ENCODE measurements at places on chromosomes 16 and 17.
A peak's percentile ranks its signal among the peaks of the same experiment; 100 is the strongest.

DNA sequence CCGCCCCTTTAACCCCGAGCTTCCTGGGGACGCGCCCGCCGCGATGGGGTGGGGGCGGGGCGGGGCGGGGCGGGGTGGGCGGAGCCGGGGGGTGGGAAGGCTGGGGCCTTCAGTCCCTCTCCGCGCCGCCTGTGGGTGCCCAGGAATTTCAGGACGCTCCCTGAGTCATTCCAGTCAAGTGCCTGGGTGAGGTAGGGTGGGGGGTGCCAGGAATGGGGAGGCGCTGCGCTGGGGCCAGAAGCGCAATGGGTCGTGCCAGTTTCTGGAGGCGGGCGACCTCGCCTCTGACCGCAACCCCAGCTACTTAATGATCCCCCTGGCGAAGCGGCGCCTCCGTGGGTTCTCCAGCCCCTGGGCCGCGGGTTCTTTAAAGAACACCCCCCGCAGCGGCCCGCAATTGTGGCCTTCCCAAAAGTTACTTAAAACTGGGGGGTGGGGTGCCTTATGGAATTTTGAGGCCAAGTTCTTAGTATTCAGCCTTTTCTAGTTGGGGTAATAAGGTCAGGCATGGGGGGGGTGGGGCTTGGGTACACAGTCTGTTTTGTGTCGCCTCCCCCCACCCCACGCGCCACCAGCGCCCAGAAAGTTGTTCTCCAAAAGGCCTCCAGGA, 826 bp upstream of the GSE1 start:
- DNase-seq, result peak; percentile 65

GRCh38 chr16:24957887-24958286, 57.3 kb downstream of the ARHGAP17 start:
- no peak for DNase-seq

GRCh38 chr17:63991611-63992010, 6.5 kb upstream of the PRR29 start:
- no peak for DNase-seq

- DNase-seq, result no peak
These were observed 76.4 kb upstream of the SMIM36 start for GRCh38 chr17:55587608-55588139.

- no peak for DNase-seq
These were observed 37.2 kb downstream of the LYRM1 start for GRCh38 chr16:20937736-20938135.

GRCh38 chr17:72092710-72093322, 28.0 kb upstream of the SOX9 start:
- no peak for DNase-seq

DNA sequence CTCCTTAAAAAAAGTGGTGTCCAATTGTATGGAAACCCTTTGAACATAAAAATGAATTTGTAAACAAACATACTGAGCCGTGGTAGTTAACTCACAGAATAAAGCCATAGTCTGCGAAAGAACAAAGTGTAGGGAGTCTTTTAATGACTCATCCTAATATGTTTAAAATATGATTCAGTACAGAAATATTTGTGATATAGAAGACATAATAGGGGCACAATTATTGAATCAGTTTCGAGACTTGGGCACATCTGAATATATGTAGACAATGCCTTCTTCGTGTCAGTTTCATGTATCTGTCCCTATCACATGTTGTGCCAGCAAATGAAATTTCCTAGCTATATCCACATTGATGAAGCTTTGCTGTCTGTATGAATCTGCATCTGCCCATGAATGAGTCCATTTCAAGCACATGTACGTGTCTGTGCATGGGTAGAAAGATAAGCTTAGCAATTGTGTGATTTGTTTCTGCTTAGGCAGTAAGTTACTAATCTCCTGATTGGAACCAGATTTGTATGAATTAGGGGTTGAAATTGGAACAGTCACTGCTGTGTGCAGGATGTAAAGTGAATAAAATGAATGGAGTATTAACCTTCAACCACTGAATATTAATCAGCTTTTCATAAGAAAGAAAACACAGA, 112.5 kb upstream of the SOX9 start:
- no peak for DNase-seq

DNA sequence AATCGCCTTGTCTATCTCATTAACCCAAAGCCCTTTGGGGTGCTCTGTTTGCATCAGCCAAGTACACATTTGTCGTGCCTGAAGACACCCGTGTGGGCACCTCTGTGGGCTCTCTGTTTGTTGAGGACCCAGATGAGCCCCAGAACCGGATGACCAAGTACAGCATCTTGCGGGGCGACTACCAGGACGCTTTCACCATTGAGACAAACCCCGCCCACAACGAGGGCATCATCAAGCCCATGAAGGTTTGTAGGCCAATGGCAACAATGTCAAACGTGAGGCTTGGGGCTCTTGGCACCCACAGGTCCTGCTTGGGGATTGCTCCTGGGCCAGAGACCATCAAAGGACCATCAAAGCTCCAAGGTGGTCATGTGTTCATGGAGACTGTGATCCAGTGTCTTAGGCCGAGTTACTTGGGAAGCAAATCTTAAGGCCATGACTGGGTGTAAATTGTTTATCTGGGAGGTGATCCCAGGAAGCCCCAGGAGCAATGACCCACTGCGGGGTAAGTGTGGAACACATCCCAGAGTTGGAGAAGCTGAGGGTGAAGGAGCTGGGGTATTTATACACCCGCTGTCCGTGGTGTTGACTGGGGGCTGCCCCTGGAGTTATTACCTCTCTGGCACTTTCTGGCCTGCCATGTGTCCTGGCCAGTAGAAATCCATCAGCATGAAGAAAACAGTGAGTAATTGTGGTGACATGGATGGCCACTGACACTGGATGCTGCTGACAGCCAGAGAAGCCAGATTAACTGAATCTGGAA, 24.0 kb downstream of the CDH5 start:
- DNase-seq, result no peak

- no peak for DNase-seq
These were observed at the start of gene ZFPM1 for GRCh38 chr16:88453217-88453531. TSS of gene ZFPM1 (plus strand) at chr16:88453280. CDS start at chr16:88453639, 359 bp downstream.

DNA sequence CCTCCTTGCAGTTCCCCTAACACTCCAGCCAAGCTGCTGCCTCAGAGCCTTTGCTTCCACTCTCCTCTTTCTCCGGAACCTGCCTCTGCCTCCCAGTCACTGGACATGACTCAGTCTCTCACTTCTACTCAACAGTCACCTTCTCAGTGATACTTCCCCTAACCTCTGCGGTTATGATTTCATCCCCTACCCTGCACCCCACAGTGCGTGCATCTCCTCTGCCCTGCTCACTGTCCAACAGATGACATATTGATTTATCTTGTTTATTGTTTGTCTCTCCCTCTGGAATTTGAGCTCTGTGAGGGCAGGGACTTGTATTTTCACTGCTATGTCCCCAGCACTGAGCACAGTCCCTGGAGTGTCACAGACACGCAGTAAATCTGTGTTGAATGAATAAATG, 100.7 kb downstream of the CYLD start:
- no peak for DNase-seq

DNA sequence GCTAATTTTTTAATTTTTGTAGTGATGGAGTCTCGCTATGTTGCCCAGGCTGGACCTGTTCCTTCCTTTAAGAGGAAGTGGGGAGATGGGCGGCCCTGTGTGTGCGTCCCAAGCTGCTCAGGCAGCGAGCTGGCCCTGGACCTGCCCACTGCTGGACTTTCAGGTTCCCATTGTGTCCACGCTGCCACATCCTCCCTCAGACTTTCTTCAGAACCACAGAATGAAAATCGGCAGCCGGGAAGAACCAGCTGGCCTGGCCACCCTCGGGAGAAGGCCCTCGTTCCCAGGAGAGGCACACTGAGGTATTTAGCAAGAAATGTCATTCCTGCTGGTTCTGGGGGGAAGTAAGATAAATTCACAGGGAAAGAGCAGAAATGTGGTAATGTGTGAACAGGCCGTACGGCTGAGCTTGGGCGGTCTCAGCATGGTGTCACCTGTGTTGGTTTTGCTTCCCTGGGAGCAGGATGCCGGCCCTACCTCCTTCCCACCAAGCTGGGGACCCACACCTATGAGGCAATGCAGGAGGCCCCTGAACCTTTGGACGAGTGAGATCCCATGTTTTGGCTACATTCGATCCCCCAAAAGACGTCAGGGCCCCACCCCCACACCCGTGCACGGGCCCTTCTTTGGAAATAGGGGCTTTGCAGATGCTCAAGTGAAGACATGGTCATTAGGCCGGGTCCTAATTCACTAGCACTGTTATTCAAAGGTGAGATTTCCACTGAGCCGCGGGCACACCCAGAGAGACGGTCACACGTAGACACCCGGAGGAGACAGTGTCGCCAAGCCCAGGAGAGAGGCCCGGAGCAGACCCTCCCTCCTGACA, 35.9 kb upstream of the ZNF469 start:
- no peak for DNase-seq

DNA sequence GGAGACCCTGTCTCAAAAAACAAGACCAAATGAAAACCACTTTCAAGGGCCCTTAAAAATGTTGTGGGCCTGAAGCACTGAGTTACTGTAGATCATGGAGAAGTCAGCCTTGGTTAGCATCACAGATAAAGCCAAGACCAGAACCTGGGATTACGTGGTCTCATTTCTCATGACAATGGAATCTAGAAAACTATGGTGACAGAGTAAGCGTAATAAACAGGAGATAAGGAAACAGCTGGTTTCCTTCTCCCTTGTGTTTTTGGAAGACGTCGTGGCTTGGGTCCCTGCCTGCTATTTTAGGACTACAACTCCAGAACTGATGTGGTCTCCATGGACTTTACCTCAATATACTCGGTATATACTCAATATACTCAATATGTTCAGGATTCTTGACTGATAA, 180.7 kb upstream of the ZFHX3 start:
- no peak for DNase-seq

DNA sequence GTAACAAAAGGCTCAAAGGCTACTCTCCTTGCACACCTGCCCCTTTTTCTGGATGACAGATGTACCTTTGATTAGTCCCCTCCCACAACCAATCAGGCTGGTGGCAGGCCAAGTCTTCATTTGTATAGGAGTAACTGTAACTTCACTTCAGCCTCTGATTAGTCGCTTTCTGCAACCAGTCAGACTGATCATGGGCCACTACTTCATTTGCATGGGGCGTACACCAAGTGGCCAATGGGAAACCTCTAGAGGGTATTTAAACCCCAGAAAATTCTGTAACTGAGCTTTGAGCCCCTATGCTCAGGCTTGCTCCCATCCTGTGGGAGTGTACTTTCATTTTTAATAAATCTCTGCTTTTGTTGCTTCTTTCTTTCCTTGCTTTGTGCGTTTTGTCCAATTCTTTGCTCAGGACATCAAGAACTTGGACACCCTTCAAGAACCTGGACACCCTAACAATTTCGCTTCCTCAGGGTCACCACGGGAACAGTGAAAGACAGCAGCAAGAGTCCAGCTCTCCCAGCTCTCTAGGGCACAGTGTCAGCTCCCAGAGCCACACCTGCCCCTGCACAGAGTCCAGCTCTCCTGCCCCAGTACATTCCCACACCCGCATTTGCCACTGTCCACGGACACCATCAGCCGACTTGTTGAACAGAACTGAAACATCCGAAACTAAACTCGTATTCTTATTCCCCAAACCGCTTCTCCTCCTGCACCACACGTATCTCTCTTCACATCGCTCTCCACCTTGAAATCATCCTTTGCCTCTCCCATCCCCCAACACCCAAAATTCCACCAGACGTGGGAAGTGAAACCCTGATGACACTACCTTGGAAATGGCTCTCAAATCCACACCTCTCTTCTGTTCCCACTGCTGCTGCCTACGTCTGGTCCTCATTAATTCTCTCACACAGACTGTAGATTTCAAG, 53.4 kb downstream of the ABCC12 start:
- DNase-seq, result no peak

- peak; percentile 47 for DNase-seq
These were observed 63.3 kb upstream of the MTMR4 start for GRCh38 chr17:58577696-58578095.

DNA sequence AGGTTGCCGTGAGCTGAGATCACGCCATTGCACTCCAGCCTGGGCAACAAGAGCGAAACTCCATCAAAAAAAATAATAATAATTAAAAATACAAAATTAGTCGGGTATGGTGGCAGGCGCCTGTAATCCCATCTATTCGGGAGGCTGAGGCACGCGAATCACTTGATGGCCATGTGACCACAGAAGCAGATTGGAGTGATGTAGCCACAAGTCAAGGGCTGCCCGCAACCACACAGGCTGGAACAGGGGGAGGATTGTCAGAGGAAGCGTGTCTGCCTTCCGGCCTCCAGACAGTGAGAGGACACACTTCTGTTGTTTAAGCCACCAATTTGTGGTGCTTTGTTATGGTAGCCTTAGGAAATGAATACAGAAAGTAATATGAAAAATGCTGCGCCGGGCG, 11.8 kb upstream of the NAGS start:
- DNase-seq, result no peak

DNA sequence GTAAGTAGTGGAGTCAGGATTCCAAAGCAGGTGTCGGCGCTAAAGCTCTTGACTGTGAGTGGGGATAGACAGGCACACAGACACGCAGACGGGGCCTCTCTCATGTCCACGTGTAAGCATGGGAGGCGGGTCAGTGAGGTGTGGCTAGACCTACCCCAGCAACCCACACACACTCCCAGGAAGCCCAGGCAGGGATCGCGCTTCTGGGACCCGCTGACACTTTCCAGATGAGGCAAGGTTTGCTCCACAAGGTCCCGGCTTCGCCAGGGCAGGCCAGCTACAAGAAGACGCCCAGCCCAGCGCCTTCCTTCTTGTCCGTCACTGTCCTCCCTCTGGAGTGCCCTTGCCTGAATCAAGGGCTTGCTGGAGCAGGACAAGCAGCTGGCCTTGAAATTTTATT, 213.8 kb upstream of the RPL38 start:
- DNase-seq, result no peak

- no peak for DNase-seq
These were observed 16.1 kb upstream of the GNA13 start for GRCh38 chr17:65072660-65073071.

DNA sequence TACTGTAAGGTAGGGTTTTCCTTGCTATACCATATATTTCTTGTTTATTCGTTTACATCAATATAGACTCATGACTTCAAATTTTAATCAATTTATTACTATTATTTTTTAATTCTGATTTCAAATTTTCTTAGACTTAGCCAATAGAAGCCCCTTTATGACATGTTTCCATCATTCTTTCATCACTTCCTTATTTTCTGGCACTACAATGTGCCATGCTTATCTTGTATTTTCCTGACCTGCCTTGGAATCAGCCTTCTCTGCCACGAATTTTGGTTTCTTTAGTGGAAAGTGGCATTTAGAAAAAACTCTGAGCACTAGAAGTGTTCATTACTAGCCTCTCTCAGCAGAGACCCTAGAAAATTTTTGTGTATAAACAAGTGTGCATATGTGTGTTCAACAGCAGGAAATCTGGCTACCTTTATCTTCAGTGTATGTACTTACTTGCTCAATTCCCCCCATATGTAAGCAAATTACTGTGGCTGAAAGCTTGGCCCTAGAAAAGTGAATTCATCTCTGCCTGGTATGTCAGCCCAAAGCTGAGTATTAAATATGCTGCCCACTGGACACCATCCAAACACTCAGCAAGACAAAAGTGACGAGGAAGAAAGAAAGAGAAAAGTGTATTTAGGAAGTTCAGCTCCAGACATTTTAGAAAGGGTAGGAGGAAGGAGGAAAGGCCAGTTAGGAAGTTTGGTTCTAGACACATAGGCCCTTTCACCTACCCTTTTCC, 4.0 kb downstream of the STXBP4 start:
- DNase-seq, result no peak

Data from NCI-H146 (cell line).